Myometrial cell (primary cell): ENCODE measurements at places on chromosomes 5 and 9. TPM values are rescaled to one million over a fixed set of nuclear protein-coding genes. Genes with fewer than 3 reads are reported as not detected.

Gene CARD9
- total RNA-seq, result 6.7 and 8.1 TPM in 2 replicates

Gene AQP3
- total RNA-seq, result 1.2 and 2.3 TPM in 2 replicates

Gene BARHL1
- total RNA-seq, result not detected in 2 replicates

Gene PKN3
- 3.7 and 4.6 TPM in 2 replicates for total RNA-seq

Gene SLC4A9
- not detected in 2 replicates for total RNA-seq

Gene PRDM9
- total RNA-seq, result not detected in 2 replicates

Gene FAXDC2
- 8.5 and 19.9 TPM in 2 replicates for total RNA-seq

Gene TMEM250
- total RNA-seq, result 42.5 and 60.5 TPM in 2 replicates

Gene C7
- total RNA-seq, result 1.4 and 2.8 TPM in 2 replicates

Gene FLT4
- 0.18 TPM in 1 of 2 replicates, not detected in the other for total RNA-seq

Gene ZNF79
- total RNA-seq, result 4.8 and 6.9 TPM in 2 replicates

Gene UBQLN1
- total RNA-seq, result 89.4 and 91.4 TPM in 2 replicates

Gene OR13C2
- total RNA-seq, result not detected in 2 replicates

Gene SPINK4
- not detected in 2 replicates for total RNA-seq

Gene ANKRD33B
- 1.9 and 2.3 TPM in 2 replicates for total RNA-seq

Gene PTGDS
- 16.1 and 28.3 TPM in 2 replicates for total RNA-seq

Gene NMRK1
- total RNA-seq, result 13.8 and 21.0 TPM in 2 replicates

Gene SPINK1
- total RNA-seq, result not detected in 2 replicates

Gene MUSK
- total RNA-seq, result 0.18 TPM in 1 of 2 replicates, not detected in the other

Gene CCNJL
- total RNA-seq, result not detected in 2 replicates

Gene PLAC8L1
- not detected in 2 replicates for total RNA-seq

Gene CTSV
- 0.86 and 1.2 TPM in 2 replicates for total RNA-seq

Gene TOR4A
- 51.3 and 58.7 TPM in 2 replicates for total RNA-seq

Gene SPOCK1
- total RNA-seq, result 8.9 and 14.9 TPM in 2 replicates
